CD4-positive, alpha-beta T cell treated with Interleukin-17A for 1 hour (primary cell): ENCODE measurements at places on chromosomes 13 and 19.
A peak's percentile ranks its signal among the peaks of the same experiment; 100 is the strongest.

DNA sequence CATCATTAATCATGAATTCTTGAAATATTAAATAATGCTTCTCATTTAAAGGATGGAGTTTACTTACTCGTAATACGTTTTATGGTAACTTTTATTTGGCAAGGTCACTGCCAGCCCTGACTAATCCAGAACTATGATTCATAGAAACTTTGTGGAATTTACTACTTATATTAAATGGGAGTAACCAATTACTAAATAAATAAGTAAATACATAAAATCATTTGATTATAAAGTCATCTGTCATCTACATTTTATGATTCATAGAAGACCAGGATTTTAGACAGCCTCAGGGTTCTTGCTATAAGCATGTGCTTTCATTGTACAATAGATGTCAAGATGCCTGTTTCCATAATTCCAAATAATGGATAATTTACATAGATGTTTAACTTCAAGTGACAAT lies 611.1 kb downstream of the TBC1D4 start:
- no peak for DNase-seq

- no peak for DNase-seq
These were observed 160.4 kb upstream of the PCDH9 start for GRCh38 chr13:67390462-67391086.

GRCh38 chr19:6271721-6272410 lies 7.9 kb downstream of the MLLT1 start:
- DNase-seq: no peak

- DNase-seq: no peak
These were observed 351.3 kb downstream of the SLITRK1 start for GRCh38 chr13:83531022-83531421.

GRCh38 chr19:11138601-11139300 lies 16.8 kb downstream of the SPC24 start:
- no peak for DNase-seq

DNA sequence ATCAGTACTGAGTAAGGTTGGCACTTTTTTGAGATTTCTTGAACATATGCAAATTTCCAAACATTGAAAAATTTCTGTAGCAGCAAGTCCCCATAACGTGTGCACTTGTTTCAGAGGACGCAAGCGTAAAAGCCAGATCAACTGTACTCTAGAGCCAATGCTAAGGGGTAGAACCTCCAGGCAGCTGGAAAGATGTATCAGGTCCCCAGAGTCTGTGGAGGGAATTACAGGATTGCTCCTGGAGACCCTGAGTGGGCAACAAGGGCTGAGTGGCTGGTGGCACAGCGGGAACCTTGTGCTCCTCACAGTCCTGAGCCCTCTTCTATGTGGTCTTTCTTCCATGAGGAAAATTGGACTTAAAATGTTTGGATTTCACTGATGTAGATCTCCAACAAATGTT lies 53.9 kb upstream of the AMER2 start:
- no peak for DNase-seq

- peak; percentile 11 for DNase-seq
These were observed 3.9 kb upstream of the PLPP2 start for GRCh38 chr19:294946-295686.

DNA sequence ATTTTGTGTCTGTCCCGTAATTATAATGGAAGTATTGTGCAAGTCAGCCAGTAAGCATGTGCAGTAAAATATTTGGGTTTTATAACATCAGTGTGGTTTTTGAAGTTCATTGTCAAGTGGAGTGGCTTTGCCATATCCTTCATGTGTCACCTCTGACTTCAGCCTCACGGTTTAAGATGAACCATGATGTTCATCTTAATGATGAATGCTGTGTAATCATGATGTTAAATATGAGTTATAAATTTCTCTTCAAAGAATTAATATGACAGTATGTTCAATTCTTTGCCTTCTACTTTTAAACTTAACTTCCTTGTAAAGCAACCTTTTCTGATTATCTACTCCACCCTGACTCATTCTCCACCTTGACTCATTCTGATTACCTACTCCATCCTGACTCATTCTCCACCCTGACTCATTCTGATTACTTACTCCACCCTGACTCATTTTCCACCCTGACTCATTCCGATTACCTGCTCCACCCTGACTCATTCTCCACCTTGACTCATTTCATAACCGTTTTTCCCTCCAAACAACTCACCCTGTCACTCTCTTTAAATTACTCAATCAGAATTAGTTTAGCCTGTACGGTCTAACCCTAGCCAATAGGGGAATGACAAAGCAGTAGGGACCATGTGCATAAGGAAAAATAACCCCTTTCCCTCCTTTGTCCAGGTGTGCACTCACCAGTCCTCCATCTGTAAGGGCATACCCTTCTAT lies 50.3 kb upstream of the ANKRD10 start:
- no peak for DNase-seq

DNA sequence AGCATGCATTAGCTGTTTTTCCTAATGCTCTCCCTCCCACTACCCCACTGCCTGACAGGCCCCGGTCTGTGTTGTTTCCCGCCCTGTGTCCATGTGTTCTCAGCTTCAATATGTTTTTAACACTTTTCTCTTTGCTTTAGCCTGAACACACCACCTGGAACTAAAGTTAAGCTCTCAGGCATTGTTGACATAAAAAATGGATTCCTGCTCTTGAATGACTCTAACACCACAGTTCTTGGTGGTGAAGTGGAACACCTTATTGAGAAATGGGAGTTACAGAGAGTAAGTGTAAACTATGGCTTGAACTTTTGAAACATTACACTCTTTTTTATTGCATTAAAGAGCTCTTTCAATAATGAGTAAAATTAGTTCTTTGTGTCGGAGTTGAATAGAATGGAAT lies 70.1 kb downstream of the TDRD3 start:
- no peak for DNase-seq

DNA sequence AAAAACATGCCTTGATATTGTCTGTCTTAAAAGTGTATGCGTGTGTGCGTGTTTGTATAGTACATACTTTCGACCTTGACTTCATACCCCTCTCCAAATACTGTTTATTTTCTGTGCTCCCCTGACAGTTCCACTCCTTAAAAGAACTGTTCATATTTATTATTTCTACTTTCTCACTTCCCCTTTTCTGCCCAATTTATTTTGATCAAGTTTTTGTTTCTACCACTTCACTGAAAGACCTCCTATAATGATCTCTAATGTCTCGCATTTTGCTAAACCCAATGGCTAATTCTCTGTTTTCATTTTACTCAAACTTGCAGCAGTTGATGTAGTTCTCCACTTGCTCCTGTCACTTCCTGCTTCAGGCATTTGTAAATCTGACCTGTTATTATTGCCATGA lies 426.1 kb upstream of the KLF12 start:
- no peak for DNase-seq

DNA sequence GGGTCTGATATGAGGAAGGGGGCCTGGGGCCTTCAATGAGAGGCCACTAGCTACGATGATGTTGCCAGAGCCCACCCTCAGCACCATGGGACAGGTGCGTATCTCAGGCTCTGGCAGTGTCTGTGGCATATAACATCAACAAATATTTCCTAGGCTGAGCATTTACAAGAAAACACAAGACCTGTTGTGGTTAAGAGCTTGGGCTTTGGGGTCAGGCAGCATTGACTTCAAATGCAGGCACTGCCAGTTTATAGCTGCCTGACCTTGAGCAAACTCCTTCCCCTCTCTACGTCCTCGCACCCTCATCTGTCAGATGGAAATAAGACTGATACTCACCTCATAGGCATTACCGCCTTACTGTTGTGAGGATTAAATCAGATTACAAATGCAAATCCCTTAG lies 156.0 kb downstream of the KATNAL1 start:
- DNase-seq: no peak

DNA sequence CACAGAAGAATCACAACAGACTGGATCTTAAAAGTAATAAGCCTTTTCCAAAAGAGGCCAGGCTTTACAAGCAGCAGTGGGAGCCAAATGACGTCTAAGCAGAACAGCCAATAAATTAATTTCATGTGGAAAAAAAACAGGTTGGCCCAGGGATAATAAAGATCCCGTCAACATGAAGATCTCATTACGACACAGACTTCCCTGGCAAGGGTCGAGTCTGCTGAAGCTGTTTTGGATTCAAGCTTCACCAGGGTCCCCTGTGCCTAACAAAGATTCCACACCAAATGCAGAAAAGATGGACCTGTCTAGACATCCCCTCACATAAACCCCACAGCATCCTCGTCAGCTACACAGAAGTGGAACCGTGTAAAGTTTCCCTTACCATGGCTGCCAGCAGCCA lies 215.1 kb upstream of the ZNF507 start:
- DNase-seq: no peak

DNA sequence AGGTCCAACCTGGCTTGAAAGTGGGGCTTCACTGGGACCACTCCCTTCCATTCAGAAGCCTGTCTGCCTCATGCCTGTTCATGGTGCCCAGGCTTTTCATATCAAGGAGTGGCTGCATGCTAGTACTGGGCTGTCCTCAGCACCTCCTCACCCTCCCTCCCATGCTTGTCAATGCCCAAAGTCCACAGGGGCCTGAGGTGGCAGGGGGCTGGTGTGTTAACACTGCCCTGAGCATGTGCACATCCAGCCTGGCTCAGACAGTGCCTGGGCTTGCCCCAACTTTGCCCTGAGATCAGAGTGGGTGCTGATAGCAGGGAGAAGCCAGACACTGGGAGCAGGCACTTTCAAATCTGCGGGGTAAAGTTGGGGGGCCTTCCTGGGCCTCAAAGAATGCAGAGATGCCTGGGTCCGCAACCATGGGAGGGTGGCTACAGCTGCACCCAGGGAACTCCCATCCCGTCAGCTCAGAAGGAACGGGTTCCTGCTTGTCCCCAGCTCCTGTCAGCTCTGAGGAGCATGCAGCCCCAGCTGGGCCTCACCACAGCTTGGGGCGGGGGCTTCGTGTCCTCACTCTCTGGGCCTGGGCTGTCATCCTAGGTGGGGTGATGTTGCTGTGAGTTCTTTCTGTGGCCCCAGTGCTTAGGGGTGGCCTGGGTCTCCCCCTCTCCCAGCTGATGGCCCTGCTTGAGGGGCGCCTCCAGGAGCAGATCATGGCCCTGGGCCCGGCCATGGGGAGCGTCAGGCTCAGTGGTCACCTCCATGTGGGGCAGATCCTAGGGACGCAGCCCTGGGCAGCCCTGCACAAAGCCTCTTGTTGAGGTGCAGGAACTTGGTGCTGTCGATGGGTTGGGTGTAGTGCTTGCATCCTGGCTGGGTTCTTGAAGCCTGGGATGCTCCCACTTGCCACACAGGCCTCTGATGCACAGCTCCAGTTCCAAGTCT lies 830.6 kb upstream of the SLITRK5 start:
- no peak for DNase-seq

- no peak for DNase-seq
These were observed 107.8 kb downstream of the SGCG start for GRCh38 chr13:23288564-23288963.

- no peak for DNase-seq
These were observed 18.3 kb downstream of the NWD1 start for GRCh38 chr19:16737911-16738310.

DNA sequence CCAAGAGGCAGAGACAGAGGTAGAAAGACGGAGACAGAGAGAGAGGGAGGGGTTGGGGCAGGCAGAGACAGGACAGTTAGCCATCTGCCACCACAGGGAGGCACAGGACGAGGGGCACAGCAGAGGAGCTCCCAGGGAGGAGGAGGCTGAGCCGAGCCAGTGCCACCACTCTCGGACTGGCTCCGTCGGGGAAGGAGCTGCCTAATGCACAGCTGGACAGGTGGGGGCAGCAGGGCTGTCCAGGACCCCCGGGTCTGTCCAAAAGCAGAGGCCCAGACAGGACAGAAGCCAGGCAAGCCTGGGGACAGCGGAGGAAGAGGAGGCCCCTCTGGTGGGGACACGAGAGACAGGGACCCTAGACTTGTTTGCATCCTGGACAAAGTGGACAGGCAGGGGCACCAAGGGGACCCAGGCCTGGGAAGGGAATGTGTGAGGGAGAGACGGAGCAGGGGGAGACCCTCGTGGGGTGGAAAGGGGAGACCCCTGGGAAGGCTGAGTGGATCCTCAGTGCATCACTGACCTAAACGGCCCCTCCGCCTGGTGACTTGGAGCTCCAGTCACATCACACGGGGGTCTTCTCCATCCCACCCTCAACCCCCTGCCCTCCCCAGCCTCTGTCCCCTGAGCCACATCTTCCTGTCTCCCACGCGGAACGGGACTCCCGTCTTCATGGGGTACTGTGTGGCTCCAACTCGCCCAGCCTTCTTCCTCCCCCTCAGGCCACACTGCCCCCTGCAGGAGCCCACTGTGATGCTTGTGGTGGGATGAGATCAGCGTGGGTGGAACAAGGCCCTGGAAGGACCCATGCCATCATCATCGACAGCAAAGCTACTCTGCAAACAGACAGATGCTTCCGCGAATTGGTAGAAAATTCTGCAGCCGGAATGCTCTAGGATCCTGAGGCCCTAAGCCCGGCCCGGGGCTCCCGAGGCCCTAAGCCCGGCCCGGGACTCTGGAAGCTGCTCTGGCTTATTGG lies 915 bp downstream of the F10 start:
- DNase-seq: no peak

DNA sequence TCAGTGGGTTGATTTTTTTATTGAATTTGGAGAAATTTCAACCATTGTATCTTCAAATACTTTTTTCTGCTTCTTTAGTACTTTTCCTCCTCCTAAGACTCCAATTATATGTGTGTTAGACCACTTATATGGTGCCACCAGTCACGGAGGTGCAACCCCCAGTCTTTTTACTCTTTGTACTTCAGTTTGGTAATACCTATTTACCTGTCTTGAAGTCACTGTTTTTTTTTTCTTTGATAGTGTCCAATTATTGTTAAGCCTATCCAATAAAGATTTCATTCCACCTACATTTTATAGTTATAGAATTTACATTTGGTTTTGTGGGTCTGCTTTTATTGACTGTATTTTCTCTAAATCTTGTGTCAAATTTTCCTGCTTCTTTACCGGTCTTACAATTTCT lies 14.9 kb downstream of the ZNF283 start:
- DNase-seq: no peak

DNA sequence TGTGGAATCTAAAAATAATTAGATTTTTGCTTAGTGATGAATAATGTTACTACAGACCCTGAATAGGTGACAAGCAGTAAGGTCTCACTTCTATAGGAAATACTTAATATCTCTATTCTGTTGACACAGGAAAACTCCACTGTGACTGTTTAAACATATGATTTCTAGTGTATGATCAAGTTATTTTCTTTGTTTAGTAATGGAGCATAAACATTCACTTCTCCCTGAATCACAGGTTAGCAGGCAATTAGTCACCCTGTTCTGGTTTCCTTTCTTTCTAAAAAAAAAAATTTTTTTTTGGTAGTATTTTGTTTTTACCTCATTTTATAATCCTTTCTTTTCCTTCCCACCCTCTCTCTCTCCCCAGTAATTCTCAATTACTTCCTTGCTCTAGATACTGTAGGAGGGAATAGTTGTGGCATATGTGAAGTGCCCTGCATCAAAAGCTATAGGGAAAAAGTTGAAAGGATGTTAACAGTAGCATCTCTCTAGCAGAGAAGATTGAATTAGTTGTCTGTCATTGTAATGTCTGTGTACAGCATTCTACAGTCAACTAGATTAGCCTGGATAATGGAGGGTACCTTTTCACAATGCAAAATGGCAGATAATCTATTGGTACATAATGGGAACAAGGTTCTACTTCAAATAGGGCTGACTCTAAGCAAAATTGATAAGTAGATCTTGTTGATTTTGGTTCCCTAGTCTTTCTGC lies 3.5 kb downstream of the HS6ST3 start:
- DNase-seq: no peak
